Effector memory CD4-positive, alpha-beta T cell (primary cell): ENCODE measurements at places on chromosomes 6 and 20.

DNA sequence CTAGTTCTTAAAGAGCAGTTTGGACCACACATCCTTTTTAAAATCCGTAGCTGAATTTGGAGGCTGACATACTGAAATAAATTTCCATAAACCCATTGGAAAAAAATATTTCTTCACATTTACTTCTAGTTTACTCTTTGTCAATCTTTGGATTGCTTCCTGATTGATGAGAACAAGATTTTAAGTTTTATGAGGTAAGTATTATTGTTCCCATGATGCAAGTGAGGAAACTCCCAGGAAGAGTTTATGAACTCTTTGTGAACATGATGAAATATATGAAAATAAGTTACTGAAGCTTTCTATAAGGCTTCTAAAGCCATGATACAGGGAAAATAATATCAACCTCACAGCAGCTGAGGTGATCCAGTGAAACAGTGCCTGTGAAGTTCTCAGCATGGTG is 320.0 kb downstream of the GJA1 start:
- no peak for DNase-seq

- DNase-seq, result no peak
Observed at GRCh38 chr6:90003069-90003795, 109.0 kb downstream of the GJA10 start.

- DNase-seq, result no peak
Observed at GRCh38 chr6:81838031-81838430, 85.5 kb upstream of the TENT5A start.

DNA sequence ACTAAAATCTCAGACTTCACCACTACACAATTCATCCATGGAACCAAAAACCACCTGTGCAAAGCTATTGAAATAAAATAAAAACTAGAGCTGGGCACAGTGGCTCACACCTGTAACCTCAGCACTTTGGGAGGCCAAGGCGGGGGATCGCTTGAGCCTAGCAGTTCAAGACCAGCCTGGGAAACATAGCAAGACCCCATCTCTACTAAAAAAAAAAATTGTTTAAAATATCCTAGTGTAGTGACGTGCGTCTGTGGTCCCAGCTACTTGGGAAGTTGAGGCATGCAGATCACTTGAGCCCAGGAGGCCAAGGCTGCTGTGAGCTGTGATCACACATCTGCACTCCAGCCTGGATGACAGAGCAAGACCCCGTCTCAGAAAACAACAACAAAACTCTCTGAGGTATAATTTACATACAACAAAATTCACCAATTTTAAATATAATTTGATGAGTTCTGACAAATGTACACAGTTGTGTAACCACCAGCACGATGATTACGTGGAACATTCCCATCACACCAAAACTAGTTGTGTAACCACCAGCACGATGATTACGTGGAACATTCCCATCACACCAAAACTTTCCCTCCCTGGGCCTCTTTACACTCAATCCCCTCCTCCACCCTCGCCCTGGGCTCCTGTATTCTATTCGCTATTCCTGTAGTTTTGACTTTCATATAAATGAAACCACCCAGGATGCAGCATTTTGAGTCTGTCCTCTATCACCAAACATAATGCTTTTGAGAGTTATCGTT is 107.5 kb downstream of the TAF4 start:
- no peak for DNase-seq

GRCh38 chr20:44296011-44296410 is 15.0 kb downstream of the FITM2 start:
- DNase-seq, result no peak

DNA sequence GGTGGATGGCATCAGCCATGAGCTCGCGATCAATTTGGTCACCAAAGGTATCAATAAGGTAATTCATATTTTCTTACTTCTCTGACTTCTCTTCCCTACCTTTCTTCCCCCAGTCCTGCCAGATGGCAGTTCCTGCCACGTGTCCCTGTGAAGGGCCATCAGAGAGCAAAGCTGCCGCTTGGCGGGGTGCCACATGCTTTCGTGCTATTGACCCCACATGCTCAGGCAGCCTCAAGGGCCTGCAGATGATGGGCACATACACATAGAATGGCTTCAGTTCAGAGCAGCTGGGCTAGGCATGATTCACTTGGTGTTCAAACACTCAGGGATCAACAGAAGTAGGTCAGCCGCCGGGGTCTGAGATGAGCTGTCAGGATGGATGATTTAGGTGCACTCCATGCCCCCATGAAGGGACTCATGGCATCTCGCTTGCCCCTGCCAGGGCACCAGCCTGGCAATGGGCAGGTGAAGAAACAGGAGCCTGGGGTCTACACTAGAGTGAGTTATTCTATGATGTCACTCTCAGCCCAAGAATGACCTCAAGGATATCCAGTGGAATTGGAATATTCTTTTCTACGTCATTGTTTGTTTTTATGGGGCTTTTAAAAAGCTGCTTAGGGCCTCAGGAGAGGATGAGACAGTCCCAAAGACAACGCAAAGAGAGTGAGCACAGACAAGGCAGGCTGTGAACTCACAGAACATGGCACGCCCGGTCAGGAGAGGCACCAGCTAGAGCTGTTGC is 25.5 kb downstream of the BANF2 start:
- DNase-seq, result no peak

- no peak for DNase-seq
Observed at GRCh38 chr6:20811109-20811761, 277.0 kb downstream of the CDKAL1 start.

DNA sequence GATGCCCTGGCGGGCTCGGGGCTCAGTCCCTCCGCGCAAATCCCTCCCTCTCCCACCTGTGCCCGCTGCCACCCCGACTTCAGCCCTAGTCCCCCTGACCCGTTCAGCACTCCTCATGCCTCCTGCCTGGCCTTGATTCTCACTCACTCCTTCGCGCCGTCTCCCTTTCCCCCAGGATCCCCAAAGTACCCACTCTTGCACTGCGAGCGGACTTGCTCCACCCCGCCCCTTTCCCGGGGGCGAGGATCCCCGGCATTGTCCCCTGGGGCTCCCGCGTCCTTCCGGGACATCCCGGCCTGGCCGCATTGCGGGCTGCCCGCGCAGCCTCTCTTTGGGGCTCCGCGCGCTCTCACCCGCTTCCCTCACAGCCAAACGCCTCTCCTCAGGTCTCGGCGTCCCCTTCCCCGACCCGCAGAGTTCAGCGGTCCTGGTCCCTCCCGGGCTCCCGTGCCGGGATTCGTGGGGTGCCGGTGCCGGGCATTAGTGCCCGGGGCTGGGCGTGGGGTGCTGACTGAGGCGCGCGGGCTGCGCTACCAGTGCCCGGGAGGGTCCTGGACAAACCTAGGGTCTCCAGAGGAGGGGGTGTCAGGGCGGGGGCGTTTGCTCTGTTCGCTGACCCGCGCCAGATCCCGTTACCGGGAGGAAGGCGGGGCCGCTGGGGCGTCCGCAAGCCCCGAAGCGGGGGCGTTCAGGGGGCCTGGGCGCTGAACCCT is 45.5 kb upstream of the SUPT3H start:
- peak; percentile 13 for DNase-seq

DNA sequence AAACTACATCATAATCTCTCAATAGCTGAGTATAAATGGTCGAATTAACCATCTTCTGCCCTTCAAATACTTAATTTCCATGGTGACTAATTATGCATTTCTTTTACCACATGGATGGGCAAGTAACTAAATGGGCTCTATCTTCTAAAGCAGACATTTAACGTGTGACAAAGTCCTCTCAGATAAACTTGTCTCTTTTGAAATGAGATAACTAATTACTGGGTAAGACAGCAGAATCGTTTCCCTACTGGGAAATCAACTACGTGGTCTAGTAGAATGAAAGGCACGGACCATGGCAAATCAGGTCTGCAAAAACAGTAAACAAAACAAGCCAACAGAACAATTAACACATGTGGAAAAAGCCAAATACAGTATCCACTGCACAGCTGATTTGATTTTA is 137.7 kb downstream of the BACH2 start:
- no peak for DNase-seq

GRCh38 chr6:142275236-142276006 is 26.4 kb upstream of the ADGRG6 start:
- no peak for DNase-seq

- DNase-seq, result no peak
Observed at GRCh38 chr6:1336246-1336843, 24.4 kb downstream of the FOXQ1 start.

GRCh38 chr6:168823397-168824212 is 382.6 kb downstream of the SMOC2 start:
- DNase-seq, result no peak

- no peak for DNase-seq
Observed at GRCh38 chr6:134683783-134684422, 266.0 kb downstream of the ALDH8A1 start.

- no peak for DNase-seq
Observed at GRCh38 chr6:14399635-14400034, 282.1 kb downstream of the CD83 start.

DNA sequence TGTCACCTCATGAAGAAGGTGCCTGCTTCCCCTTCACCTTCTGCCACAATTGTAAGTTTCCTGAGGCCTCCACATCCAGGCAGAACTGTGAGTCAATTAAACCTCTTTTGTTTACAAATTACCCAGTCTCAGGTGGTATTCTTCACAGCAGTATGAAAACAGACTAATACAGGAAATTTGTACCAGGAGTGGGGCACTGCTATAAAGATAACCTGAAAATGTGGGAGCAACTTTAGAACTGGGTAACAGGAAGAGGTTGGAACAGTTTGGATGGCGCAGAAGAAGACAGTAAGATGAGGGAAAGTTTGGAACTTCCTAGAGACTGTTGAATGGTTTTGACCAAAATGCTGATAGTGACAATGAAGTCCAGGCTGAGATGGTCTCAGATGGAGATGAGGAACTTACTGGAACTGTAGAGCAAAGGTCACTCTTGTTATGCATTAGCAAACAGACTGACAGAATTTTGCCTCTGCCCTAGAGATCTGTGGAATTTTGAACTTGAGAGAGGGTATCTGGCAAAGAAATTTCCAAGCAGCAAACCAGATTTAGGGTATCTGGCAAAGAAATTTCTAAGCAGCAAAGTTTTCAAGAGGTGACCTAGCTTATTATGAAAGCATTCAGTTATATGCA is 23.5 kb upstream of the COL21A1 start:
- DNase-seq, result no peak

GRCh38 chr6:110221738-110222137 is 41.5 kb downstream of the CDC40 start:
- DNase-seq, result no peak

- DNase-seq, result no peak
Observed at GRCh38 chr6:54291738-54292137, 16.5 kb upstream of the TINAG start.

GRCh38 chr6:27890445-27891319 is 21.5 kb downstream of the OR2B2 start:
- DNase-seq, result peak; percentile 72

DNA sequence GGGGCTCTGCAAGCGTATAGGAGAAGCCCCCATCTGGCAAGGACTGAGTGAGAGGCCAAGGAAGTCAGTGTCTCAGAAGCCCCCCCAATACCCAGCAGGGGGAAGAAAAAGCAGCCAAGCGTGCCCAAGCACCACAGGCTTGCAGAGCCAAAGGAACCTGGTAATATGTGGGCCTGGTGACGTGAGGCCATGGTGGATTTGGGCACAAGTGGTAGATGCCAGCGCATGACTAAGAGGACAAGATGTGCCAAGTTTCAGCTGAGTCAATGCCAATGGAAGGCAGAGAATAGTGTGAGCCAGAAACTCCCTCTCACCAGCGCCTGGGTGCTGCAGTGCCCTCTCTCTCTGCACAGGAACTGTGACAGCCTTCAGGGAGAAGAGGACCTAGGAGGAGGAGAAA is 110.0 kb downstream of the QRSL1 start:
- DNase-seq, result no peak

GRCh38 chr6:139883776-139884175 is 509.3 kb upstream of the CITED2 start:
- no peak for DNase-seq

GRCh38 chr6:22726966-22727365 is 157.6 kb downstream of the HDGFL1 start:
- DNase-seq, result no peak

DNA sequence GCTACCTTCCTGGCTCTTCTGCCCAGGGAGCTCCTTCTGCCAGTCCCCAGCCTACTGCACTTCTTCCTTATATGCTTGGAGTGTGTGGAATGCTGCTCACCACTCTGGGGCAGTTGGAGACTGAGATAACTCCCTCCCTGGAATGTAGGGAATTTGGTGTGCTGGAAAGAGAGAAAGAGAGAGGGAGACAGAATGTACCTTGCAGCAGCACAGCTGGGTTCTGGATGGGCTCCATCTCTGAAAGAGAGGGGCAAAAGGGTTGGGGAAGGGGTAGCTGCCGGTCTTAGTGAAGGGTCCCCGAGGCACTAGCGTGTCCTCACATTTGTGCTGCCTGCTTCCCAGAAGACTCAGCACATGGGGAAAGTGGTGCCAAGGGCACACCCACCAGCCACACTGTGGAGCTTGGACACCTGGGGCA is 40.2 kb upstream of the DDR1 start:
- DNase-seq, result no peak

GRCh38 chr20:10556519-10557083 is 117.2 kb downstream of the JAG1 start:
- DNase-seq, result no peak

DNA sequence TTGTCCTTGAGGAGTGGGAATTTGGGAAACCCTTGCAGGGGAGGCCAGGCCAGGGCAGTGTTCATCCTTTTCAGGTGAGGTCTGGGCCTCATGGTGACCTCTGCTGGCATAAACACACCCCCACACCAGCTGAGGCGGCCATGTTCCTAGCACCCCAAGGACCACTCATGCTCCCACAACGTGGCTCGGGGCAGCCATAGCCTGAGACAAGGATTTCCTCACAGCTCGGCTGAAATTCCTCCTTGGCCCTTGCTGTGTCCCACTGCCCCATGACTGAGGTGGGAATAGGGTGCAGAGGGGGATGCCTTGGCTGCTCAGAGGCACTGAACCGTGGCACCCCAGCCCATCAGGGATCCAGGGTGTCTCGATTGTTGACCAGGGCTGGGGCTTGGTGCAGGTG is 27.3 kb upstream of the SPDEF start:
- no peak for DNase-seq

DNA sequence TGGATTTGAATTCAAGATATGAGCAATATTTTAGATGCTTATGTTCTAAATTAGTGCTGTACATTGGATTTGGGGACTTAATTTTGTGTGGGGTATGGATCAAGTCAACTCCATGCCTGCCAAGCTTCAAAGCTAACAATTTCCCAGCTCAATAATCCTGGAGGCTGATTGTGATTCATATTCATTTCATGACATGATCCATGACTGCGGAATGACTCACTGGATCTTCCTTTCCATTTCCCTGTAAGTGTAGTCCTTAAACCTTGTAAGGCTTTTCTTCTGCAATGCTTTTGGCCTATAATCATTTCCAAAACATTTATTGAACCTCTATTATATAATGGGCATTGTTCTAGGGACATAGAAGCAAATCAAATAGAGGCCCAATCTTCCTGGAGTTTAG is 44.7 kb upstream of the CCN2 start:
- DNase-seq, result no peak
